ENCODE measurements at places on chromosomes 3 and 15.

DNA sequence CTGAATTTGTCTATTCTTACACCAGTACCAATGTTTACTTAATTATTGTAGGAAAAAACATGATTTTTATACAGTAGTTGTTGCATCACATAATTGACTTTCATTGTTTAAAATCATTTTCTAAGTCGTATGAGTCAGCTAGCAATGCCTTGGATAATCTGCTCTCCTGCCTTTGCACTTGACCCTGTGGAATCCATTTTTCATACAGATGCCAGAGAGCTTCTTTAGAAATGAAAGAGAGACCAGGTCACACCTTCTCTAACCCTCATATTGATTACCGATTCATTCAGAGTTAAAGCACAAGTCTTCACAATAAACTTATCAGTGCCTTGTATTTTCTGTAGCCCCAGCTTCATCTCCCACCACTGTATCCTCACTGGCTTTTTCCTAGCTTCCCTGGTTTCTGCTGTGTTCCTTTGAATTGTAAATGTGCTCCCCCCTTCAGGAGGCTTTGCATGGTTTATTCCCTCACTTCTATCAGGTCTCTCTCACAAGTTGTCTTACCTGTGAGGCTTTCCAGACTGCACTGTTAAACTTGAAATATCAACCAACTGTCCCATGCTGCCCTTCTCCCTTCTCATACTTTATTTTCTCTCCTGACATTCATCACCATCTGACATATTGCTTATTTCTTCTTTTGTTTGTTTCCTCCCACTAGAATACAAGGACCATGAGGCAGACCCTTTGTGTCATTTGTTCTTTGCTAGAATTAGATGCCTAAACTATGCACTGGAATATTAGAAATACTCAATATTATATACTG lies 662.0 kb upstream of the GBE1 start:
- no peak for DNase-seq

- no peak for DNase-seq
Observed at GRCh38 chr15:64640146-64640871, 135.1 kb downstream of the RBPMS2 start.

GRCh38 chr3:13540297-13540995 lies 8.5 kb upstream of the FBLN2 start:
- DNase-seq = no peak

- no peak for DNase-seq
Observed at GRCh38 chr3:34650131-34650530, 851.7 kb downstream of the PDCD6IP start.

DNA sequence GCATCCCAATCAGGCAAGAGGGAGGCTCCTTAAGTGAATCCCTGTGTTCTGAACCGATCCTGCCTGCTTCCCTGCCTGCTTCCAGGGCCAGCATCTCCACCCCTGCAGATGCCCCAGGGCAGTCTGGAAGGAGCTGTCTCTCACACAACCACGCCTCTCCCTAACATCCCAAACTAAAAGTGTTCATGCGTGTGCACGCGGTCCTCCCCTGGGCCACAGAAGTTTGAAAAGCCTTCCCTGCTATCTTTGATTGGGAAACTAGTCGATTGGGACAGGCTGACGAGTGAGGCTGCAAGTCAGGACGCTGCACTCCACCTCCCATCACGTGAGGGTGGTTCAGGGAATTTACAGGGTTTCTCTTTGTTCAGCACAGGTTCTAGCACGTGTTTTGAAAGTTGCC lies 340.9 kb upstream of the ICE2 start:
- DNase-seq = no peak

GRCh38 chr3:118544458-118544857 lies 490.2 kb downstream of the IGSF11 start:
- no peak for DNase-seq

- DNase-seq = no peak
Observed at GRCh38 chr3:182330646-182331045, 462.7 kb upstream of the ATP11B start.

DNA sequence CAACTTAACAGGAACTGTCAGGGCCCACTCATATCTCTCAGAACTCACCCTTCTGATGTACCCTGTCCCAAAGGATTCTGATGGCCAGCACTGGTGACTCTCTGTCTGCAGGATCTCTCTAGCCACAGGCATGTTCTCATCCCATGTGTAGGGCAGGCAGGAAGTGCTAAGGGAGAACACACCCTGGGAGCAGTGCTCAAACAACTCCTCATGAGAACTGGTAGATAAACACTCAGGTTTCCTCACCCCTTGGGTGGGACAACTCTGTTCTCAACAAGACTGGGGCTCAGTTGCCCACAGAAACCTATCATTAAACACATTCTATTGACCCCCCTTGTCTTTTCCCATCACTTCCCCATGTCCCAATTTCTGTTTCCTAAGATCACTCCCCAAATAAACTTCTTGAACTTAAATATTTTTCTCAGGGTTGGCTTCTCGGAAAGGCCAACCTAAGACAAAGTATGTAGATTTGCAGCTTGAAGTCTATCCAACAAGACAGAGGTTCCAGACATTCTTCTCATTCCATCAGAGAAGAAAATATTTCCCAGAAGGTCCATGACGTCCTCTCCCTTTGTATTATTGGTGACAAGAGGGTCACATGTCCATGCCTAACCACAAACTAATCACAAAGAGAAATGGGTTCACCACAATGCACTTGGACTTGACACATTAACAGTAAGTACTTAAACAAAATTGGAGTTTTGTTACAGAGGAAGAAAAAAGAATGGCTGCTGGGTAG lies 276.6 kb upstream of the GADL1 start:
- DNase-seq = no peak

GRCh38 chr3:61901986-61902385 lies 340.6 kb downstream of the PTPRG start:
- no peak for DNase-seq

GRCh38 chr15:60126200-60126599 lies 122.1 kb downstream of the FOXB1 start:
- DNase-seq = no peak

GRCh38 chr3:114974387-114974786 lies 172.7 kb downstream of the ZBTB20 start:
- DNase-seq = no peak

GRCh38 chr3:188663839-188664238 lies 507.9 kb upstream of the TPRG1 start:
- DNase-seq = no peak

GRCh38 chr3:71704915-71705314 lies 20.3 kb downstream of the EIF4E3 start:
- no peak for DNase-seq

- no peak for DNase-seq
Observed at GRCh38 chr15:66864086-66864830, 162.2 kb downstream of the SMAD6 start.

- DNase-seq = no peak
Observed at GRCh38 chr15:99613887-99614647, 48.3 kb downstream of the MEF2A start.

DNA sequence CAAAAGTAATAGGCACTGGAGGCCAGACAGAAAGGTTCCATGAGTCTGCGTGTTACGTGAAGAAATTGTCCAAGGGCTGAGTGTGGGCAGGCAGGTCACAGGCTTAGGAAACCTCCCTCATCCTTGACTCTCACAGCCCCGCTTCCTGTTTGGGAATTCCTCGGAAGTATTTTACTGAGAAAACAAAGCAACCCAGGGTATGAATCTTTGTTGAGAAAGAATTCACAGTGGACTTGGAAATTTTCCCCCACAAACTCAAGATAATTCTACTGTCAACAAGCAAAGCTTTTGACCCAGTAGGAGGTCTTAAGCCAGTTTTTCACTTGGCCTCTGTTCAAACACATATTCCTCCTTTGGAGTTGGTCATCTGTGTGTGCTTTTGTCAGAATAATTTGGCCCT lies 377.1 kb upstream of the TPM1 start:
- no peak for DNase-seq

DNA sequence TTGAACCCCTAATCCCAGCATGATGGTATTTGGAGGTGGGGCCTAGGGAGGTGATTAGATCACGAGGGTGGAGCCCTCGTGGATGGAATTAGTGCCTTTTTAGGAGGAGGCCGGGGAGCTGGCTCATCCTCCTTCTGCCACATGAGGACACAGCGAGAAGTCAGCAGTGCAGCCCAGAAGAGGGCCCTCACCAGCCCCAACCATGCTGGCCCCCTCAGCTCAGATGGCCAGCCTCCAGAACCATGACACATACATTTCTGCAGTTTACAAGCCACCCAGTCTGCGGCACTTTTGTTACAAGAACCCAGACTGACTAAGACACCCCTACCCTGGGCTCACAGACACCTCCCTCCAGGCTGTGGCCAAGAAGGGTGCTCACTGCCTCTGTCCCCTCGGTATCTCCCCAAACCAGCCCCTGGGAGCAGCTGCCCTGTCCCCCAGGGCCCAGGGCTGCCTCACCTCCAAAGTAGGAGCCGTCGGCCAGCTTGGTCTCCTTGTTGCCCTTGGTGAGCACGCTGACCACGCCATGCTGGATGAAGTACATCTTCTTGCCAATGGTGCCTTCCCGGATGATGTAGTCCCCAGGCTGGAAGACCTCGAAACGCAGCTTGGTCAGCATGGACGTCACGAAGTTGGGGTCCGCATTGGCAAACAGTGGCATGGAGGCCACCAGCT lies 44.1 kb downstream of the HCN4 start:
- no peak for DNase-seq

- DNase-seq = no peak
Observed at GRCh38 chr3:54836871-54837270, 91.0 kb downstream of the LRTM1 start.

- DNase-seq = no peak
Observed at GRCh38 chr3:140470962-140471361, 206.9 kb upstream of the TRIM42 start.

DNA sequence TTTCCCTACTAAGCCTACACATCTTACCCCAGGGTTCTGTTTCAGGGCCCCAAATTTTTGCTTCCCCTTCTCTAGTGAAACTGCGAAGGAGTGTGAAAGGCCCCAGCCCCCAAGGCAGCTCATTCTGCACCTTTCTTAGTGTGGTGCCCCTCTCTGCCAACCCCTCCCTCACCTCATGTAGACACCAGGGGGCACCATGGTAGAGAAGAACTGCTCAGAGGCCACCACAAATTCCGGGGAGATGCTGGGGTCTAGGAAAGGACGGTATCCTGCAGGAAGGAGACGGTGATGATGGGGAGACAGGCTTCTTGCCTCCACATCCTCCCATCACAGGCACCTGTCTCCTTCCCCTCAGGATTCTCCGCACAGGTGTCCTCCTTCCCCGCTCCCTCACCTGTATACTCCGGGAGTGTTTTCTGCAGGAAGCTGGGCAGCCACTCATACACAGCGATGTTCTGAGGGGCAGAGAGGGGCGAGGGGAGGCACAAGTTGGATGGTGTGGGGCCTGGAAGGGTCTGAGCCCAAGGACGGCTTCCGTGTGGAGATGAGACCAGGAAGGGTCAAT lies 3.6 kb downstream of the DUOX2 start:
- DNase-seq = no peak

DNA sequence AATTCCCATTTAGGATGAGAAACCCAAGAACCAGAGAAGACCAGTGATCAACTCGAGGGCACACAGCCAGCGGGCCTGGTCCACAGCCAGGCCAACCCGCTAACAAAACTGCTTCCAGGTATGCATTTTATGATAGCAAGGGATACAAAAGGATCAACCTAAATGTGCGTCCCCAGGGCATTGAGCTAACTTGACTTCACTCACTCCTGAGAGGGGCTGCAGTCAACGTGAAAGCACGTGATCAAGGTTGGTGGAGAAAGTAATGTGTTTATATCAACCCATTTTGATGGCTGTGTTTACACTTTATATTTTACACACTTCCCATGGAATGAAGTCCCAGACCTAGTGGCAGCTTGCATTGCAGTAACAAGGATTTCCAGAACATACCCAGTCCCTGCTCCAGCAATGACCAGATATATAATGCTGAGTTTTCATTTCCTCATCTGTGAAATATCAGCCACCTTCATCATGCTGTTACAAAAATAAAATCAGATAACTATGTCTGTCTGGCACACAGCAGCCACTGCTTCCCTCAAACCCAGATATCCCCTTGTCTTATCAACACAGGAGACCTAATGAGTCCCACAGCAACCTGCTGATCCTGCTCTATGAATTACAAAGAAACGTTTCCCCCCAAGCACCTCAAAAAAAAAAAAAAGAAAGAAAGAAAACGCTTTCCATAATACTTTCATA lies 2.0 kb downstream of the KLHL6 start:
- no peak for DNase-seq

- DNase-seq = no peak
Observed at GRCh38 chr3:181707980-181708379, 3.7 kb upstream of the SOX2 start.

DNA sequence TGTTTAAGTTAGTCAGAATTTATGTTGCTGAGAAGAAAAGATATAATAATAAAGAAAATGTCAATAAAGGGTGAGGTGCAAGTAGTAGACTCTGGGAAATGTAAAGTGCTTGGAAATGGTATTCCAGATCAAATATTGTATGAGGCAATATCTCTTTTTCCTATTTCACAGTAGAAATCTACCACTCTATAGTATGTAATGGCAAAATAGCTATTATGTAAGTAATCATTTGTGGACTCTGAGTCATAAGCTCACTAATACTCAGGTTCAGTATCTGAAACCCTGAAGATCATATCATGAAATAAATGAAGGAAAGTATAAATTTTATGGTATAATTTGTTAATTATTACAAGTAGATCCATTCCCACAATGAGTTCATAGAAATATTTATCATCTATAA lies 322.1 kb downstream of the PYDC2 start:
- DNase-seq = no peak

DNA sequence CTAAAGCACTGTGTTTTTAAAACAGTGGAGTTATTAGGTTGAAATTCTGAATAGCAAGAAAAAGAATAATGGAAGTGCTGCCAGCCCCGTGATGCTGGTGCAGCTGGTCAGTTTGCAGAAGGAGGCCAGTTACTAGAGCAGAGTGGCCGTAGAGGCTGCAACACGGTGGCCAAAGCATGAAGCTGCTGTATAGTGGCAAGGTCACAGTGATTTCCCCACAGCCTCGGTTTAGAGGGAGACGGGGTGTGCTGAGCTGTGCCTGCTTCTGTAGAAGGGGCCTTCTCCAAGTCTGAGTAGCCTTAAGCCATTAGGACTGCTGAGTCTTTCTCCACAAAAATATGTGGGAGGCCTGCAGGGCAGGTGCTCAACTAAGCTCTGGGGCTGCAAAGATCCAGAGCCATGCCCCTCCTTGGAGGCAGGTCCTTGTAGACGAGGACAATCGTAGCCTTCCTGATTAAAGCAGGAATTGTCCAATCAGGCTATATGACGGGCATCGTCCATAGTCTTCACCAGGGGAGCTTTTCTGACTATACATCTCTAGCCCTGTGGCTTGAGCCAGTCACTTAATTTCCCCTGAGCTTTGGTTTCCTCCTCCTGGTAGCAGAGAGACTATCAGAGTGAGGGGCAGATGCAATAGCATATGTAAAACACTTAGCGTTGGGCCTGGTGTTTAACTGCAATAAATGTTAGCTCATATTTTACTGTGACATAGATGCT lies 151.6 kb downstream of the PGPEP1L start:
- DNase-seq = no peak

Measured in stimulated activated CD4-positive, alpha-beta T cell treated with anti-CD3 and anti-CD28 coated beads, Interleukin-1b, Interleukin-23, amount 100 ng/mL, for 4 hours (primary cell).